ENCODE measurements at places on chromosomes 3 and 15.

DNA sequence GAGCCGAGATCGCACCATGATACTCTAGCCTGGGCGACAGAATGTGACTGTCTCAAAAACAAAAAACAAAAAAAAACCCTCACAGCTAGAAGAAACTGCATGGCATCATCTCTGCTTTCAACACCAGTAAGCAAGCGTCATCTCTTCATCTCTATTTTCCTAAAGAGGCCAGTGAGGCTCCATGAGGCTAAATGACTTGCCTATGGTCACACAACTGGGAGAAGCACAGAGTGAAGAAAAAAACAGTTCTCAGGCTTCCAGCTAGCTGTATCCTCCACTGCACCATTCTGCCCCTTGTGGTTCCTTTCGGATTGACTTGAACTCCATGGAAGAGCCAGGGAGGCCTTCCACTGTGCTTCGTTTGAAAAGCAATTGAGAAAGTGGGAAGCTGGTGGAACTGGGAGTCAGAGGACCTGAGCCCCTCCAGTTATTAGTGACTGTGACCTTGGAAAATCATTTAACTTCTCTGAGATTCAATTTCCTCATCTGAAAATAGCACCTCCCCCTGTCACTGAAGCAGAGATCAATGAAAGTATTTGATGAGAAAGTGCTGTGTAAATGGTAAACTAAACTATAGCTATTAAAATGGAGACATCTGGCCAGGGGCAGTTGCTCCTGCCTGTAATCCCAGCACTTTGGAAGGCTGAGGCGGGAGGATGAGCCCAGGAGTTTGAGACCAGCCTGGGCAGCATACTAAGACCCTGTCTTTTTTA, 32.1 kb upstream of the DENND4A start:
- DNase-seq, result no peak

DNA sequence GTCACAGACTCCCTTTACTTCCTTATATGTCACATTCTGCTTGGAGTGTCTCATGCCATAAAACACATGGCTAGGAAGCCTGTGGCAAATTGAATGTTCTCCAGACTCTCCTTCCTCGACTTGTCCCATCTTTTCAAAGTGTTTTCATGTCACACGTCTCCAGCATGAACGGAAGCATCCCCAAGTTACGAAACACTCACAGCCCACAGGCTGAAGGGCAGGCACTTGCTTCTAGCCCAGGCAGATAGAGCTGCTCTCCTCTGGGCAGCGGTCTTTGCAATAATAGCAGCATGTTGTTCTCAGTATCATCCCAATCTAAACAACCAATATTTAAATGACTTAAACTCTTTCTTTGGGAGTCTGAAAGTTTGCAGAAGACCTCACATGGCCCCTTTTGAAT, 85.3 kb upstream of the ADAMTS9 start:
- no peak for DNase-seq

GRCh38 chr15:50350621-50351020, 4.4 kb downstream of the GABPB1 start:
- no peak for DNase-seq

- no peak for DNase-seq
Observed at GRCh38 chr15:60134609-60135008, 130.5 kb downstream of the FOXB1 start.

DNA sequence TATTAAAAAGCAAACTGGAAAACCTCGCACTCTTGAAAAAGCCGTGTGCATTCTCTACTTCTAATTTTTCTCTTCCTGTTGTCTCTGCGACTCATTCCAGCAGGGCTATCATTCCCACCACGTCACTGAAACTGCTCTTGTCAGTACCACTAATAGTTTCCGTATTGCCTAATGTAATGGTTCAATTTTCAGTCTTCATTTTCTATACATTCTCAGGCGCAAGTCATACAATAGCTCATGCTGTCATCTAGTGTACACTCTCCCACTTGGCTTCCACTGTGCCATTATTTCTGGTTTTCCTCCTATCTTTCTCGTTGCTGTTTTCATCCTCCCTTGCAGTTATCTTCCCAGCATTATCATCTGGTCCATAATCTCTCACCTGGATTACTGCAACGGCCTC, 160.2 kb downstream of the SPATA16 start:
- DNase-seq, result no peak

DNA sequence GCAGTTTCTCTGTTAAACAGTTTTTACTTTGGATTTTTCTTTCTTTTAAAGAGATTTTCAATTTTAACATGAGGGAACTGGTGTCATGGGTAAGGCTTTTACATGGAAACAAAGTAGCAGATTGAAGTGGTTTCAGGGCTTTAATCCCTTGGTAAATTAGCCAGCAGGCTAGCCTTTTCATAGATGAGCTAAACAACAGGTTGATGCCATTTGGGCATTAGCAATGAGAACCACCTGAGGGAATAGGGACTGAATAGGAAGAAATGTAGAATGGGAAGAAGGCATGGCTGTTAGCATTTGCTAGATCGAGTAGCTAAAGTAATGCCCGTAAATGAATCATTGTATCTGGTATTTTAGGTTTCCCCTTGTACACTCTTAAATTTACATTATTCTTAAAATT, 165.5 kb upstream of the MLF1 start:
- DNase-seq, result no peak

DNA sequence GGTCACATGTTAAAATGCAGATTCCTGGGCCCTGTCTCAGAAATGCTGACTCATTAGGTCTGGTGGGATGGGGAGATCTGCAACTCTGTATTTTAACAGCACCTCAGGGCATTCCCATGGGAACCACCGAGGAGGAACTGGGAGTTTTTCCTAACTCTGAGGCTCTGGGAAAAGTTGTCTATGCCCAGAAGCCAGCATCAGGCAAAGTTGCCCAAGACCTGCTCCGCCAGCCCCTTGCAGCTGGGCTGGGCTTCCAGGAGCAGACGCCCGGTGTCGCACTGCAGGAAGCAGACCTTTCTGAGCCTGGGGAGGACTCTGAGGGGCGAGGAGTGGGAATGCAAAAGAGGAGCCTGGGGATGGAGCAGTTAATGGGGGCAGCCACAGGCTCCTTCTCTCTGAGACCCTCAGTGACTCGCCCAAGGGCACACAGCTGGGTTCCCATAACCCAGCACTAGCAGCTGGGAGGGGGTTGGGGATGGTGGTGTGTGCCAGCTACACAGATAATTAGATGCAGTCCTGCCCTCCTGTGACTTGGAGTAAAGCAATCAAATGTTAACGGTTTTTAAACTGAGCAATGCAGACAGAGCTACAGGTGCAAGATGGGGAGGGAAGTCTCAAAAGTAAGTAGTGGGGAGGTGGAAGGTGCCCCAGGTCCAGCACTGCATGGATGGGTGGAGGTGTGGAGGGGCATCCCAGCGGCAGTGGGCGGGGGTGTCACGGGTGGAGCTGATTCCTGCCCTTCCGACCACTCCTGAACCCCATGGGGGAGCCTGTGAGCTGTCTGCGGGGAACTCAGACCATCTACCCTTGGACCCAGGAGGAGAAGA, 100.4 kb downstream of the LSM3 start:
- no peak for DNase-seq

- DNase-seq, result no peak
Observed at GRCh38 chr15:77058468-77058867, 12.4 kb downstream of the TSPAN3 start.

- DNase-seq, result peak; percentile 57
Observed at GRCh38 chr15:84826369-84826823, 9.2 kb downstream of the ALPK3 start.

GRCh38 chr3:153315781-153316180, 153.8 kb downstream of the RAP2B start:
- no peak for DNase-seq

DNA sequence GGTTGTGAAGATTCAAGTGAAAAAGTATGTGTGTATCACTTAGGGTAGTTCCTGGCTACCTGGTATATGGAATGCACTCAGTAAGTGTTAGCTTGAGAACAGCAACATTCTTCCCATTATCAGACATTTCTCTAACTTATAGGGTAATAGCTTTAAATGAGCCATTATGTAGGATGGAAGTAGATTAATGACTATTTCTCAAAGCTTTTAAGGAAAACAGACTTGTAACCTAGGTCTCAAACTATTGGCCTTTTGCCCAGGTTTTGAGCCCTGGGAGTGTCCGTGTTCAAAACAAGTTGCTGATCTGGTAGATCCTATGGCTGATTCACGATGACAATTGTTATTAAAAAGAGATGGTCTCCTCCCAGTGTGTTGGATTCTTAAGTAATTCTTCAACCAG, 129.1 kb upstream of the UMPS start:
- no peak for DNase-seq

DNA sequence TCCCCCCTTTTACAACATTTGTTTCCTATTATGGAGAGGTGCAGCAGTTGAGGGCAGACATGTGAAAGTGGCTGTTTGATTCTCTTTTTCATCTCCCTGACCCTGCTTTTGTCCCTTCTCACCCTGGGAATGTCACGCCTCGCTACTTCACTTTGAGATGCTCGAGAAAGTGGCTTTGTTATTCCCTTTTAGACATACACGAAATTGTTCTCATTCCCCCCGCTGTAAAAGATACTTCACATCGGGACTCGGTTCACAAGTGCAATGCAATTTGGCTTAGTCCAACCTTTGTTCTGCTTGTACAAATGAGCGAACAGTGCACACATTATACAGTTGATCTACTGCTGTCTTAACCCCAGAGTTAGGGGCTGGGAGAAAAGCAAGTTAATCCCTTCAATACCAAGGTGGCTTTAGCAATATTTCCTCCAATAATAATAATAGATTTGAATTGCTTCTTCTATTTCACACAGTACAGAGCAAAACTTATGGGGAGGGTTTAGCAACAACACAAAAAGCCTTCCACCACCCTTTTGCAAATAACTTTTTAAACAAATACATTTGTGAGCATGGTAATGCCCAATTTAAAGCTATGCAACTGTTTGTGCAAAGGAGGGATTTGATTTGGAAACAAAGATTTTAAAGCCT, 5.7 kb upstream of the FOXB1 start:
- DNase-seq, result no peak

DNA sequence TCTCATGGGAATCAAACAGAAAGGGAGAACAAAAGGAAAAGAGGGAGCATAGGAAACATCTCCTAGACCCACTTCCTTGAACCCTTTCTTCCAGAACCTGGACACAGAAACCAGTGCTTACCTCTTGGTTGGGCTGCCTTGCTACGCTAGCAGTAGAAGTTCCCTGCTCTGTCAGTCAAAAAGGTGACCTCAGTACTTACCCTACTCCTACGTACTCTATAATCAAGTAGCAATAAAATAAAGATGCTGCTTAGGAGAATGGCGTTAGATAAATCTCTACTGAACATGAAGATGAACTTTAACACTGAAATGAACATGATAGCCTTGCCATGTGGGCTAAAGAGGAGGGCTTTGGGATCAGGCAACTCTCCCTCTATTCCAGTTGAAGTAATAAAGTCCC, 7.4 kb downstream of the VEPH1 start:
- DNase-seq, result no peak

Data from tibial nerve (tissue), 4 donors.